Activated naive CD4-positive, alpha-beta T cell treated with Interleukin-2 at 50 U/mL for 16 hours (primary cell): ENCODE measurements at places on chromosomes 16 and 17.

GRCh38 chr16:48113471-48113870 is 42.3 kb downstream of the ABCC12 start:
- no peak for DNase-seq

DNA sequence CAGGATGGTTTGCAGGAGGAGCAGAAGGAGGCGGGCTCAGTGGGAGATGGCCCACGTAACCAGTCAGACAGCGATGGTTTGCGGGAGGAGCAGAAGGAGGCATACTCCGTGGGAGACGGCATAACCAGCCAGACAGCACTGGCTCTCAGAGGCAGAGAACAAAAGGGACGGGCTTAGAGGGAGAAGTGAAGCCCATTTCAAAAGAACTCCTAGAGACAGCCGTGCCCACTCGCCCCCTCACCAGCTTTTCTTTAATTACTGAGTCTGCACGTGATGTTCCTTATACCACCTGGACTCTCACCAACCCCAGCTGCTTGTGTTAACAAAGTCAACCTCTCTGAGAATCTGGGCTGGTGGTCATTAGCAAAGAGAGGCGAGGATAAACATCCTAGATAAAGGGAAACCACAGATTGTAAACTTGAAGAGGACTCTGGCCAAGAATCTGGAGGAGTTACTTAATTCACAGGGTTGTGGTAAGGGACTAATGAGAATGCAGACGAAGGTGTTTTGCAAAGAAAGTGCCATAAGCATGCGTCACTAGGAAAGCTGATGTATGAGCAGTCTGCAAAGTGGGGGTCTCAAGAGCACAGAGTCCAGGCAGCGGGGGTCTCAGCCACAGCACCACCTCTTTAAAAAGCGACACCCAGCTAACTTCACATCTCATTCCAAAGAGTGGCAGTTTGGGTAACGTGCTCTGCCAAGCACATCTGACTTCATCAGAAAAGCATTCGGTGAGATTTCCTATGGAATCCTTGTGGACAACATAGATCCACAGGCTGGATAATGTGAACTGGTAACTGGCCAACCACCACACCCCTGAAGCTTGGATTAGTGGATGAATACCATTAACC is 51.7 kb downstream of the NXN start:
- no peak for DNase-seq

- DNase-seq = no peak
Measured at GRCh38 chr17:15464231-15464985, 3.0 kb downstream of the CDRT4 start.

DNA sequence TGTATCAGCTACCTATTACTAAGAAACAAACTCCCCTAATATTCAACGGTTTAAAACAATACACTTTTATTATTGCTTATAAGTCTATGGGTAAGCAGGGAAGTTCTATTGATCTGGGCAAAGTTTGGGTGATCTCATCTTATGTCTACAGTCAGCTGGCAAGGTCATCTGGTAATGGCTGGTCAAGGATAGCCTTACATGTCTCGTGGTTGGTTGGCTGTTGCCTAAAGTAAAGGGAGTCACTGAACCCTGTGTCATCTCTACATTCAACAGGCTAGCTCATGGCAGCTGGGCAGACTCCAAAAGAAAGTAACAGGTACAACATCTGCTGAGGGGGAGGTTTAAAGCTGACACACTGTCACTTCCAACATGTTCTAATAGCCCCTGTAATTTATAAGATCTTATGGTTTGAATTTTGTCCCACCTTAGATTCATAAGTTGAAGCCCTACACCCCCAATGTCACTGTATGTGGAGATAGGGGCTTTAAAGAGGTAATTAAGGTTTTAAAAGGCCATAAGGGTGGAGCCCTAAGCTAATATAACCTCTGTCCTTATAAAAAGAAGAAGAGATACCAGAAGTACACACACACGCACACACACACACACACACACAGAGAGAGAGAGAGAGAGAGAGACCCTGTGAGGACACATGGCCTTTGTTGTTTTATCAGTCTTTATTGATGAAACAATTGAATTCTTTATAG is 419.1 kb downstream of the NPIPA8 start:
- no peak for DNase-seq

DNA sequence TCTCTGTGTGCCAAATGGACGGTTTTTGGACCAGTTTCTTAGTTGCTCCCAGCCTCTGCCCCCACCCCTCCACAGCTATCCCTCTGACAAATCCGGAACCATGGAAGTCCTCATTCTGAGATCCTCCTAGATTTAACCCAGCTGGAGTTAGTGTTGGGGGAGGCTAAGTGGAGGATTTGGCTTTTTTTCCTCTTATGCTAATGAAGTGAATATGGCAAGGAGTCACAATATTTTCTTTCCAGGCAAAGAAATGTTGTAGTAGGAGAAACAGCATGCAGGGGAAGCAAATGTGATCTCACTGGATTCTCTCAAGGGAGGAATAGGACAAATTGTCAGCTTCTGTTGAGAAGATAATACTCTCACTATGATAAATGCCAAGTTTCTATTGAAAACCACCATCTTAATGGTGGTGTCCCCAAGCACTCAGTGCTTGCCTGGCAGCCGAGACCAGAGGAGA is 159.5 kb downstream of the MSI2 start:
- no peak for DNase-seq

DNA sequence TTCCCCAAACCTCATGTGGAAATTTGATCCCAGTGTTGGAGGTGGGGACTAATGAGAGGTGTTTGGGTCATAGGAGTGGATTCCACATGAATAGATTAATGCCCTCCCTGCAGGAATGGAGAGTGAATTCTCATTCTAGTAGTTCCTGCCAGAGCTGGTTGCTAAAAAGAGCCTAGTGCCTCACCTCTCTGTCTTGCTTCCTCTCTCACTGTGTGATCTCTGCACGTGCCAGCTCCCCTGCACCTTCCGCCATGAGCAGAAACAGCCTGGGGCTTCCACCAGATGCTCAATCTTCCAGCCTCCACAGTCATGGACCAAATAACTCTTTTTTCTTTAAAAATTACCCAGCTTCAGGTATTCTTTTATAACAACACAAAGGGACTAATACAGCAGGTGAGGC is 72.9 kb upstream of the CLEC3A start:
- DNase-seq = no peak
